ENCODE measurements at places on chromosomes 3 and 15.

GRCh38 chr3:50602595-50603191 is 8.9 kb downstream of the CISH start:
- DNase-seq: no peak

GRCh38 chr3:14933820-14934425 is 13.5 kb upstream of the NR2C2 start:
- DNase-seq: no peak

DNA sequence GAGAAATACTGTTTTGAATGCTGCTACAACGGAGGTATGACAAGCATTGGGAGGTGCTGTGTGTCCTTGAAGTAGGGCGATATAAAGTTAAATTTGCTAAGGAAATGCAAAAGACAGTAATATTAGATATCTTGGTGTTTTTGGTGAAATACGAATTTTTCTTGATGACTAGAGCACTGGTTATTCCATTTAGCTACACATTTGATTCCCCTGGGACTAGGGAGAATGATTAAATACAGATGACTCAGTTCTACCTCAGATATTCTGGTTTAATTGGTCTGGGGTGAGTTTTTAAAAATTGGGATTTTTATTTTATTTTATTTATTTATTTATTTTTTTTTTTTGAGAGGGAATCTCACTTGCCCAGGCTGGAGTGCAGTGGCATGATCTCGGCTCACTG is 18.7 kb upstream of the GADL1 start:
- no peak for DNase-seq

DNA sequence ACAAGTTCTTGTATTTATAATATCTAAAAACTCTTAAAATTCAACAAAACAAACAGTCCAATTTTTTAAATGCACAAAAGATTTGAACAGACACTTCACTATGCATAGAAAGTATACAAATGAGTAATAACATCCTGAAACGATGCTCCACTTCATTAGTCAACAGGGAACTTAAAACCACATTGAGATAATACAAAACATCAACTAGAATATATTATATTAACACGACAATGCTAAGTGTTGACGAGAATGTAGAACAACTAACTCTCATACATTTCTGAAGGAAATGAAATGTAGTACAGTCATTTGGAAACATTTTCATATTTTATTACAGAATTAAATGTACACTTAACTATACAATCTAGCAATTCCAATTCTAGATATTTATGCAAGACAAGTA is 93.4 kb downstream of the IGSF11 start:
- DNase-seq: no peak

- no peak for DNase-seq
These were observed 737.2 kb downstream of the SI start for GRCh38 chr3:164341086-164341485.

DNA sequence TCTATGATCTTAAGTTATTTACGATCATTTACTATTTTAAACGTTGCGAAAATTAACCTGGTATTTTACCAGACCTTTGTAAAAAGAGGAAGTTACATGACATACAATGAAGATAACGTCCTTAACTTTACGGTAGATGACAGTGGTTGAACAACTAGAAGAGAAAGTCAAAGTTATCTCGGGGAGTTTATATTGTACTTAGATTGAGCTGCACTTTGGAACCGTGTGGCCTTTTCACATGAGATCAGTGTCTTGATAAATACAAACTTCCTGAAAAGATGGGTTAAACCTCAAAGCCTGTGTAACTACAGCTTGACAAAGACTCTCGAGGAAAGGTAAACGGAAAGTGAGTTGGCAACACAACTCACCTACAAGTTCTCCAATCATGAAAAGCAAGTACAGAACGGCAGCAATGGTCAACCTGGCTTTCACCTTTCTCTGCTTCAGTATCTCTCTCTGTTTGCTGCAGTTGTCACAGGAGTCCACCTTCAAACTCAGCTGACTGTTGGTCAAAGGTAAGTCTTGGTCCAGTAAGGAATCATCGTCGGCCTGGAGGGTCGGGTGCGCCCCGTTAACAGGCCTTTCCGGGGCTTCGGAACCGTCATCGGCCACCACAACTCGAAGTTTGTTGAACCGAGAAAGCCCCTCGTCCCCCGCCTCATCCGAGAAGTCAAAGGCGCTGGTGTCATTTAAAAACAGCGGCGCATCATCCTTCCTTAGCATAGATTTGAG is 793 bp downstream of the SLC30A4 start:
- DNase-seq: no peak

- DNase-seq: no peak
These were observed 524.2 kb downstream of the NLGN1 start for GRCh38 chr3:173921732-173922131.

DNA sequence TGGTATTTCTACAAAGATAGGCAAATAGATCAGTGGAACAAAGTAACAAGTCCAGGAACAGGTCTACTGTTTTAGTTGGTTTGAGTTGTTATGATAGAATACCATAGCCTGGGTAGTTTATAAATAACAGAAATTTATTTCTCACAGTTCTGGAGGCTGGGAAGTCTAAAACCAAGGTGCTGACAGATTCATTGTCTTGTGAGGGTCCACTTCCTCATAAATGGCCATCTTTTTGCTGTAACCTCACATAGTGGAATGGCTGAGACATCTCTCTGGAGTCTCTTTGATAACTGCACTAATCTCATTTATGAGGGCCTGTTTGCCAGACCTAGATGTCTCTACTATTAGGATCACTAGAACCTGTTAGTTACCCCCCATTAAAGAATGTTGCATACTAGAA is 152.3 kb upstream of the MYRIP start:
- no peak for DNase-seq

DNA sequence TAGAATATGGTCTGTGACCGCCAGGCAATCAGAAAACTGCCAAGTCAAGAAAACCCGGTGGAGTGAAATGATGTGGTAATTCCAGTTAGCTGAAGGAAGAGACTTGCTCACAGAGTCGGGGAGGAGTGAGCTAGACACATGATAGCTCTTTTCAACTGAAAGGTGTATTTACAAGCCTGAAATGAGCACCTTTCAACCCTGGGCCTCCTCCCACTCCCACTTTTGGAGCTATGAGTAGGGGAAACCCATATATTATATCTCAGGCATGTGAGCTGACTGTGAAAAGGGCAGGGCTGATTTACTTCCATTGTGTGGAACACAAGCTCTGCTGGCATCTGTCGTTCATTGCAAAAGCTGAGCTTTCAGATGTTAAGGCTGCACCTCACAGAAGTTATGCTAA is 960.2 kb downstream of the TUSC7 start:
- no peak for DNase-seq

- DNase-seq: no peak
These were observed 9.8 kb downstream of the CMTM6 start for GRCh38 chr3:32492684-32493436.

GRCh38 chr3:54985856-54986255 is 58.0 kb upstream of the LRTM1 start:
- no peak for DNase-seq

GRCh38 chr15:101444015-101444414 is 45.5 kb downstream of the PCSK6 start:
- no peak for DNase-seq

- DNase-seq: no peak
These were observed 7.1 kb upstream of the DLL4 start for GRCh38 chr15:40921949-40922607.

GRCh38 chr3:66722675-66723074 is 221.9 kb upstream of the LRIG1 start:
- no peak for DNase-seq

DNA sequence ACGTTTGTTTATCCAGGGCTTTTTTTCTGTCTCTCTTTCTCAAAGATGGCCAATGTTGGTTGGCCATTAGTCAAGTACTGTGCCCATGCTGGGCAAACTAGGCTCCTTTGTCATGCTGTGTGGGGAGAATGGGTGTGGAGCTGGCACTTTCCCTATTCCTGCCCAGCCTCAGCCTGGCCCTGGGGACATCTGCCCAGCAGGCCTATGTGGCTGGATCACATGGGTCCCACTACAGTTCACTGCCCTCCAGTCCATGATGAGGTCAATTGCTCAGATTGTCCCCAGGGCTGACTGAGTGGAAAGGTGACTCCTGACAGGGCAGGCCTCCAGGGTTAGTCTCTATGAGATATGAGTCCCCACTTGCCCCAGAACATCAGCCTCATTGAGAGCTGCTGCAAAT is 54.4 kb upstream of the HERC1 start:
- no peak for DNase-seq

DNA sequence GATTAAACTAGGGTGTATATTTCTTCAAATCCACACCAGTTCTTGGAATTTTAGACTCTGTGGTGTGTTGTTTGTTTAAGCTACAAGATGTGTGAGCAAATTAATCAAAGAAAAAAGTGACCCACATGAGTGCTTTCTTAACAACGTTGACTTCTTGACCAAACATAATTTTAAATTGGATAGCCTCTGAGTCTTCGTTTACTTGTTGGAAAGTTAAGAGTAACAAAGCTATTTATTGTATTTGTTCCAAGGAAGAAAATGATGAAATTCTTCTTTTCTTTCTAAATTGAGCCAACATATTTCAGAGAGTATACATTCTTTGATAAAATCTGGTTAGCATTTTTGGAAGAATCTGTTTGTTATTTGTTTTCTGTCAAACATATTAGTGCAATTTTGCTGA is 99.9 kb upstream of the IGSF10 start:
- no peak for DNase-seq

- no peak for DNase-seq
These were observed 59.1 kb downstream of the SST start for GRCh38 chr3:187610981-187611511.

- DNase-seq: no peak
These were observed 17.0 kb upstream of the ARID3B start for GRCh38 chr15:74523982-74524381.

- DNase-seq: no peak
These were observed 253.2 kb upstream of the LRTM1 start for GRCh38 chr3:55180936-55181535.

DNA sequence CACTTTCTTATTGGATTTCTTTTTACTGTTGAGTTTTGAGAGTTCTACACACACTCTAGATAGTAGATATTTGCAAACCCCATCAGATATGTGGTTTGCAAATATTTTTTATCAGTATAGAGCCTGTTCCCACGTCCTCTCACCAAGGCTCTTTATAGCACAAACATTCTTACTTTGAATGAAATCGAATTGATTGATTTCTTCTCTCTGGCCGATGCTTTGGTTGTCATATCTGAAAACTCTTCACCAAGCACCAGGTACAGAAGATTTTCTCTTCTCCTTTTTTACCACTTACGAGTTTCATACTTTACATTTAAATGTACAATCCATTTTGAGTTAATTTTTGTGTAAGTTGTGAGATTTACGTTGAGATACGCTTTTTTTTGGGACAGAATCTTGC is 163.4 kb downstream of the PTPRG start:
- DNase-seq: no peak

DNA sequence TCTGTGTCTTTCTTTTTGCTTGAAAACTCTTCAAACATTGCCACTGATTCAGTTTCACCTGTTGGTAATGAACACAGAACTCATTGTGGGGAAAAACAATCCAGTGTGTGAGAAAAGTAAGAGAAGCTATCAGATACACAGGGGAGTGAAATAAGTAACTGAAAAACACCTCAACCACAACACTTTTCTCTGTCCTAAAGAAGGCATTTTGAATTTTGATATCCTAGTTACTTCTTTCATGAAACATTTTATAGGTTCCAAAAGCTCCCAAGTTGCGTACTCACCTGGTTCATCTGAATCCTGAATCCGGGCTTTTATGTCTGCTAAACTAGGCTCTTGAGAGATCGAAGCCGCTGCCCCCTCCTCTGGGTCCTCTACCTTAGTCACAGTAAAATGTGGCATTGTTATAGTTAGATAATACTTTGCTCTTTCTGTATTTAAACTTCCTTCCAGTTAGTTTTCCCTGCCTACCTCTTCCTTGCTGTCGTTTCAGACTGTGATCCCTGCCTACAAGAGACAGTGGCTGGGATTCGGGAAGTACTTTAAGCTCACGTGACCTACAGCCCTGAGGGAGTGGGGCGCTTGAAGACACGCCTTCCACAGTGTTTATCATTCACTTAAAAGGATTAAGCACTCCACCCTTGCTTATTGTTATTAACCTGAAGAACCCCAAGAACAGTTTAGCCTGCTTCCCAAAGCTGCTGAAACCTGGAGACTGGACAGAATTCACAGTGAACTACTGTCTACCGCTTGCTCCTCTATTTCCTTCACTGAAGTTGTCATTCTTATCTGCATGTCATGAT is 19.1 kb downstream of the SLC12A6 start:
- DNase-seq: no peak

DNA sequence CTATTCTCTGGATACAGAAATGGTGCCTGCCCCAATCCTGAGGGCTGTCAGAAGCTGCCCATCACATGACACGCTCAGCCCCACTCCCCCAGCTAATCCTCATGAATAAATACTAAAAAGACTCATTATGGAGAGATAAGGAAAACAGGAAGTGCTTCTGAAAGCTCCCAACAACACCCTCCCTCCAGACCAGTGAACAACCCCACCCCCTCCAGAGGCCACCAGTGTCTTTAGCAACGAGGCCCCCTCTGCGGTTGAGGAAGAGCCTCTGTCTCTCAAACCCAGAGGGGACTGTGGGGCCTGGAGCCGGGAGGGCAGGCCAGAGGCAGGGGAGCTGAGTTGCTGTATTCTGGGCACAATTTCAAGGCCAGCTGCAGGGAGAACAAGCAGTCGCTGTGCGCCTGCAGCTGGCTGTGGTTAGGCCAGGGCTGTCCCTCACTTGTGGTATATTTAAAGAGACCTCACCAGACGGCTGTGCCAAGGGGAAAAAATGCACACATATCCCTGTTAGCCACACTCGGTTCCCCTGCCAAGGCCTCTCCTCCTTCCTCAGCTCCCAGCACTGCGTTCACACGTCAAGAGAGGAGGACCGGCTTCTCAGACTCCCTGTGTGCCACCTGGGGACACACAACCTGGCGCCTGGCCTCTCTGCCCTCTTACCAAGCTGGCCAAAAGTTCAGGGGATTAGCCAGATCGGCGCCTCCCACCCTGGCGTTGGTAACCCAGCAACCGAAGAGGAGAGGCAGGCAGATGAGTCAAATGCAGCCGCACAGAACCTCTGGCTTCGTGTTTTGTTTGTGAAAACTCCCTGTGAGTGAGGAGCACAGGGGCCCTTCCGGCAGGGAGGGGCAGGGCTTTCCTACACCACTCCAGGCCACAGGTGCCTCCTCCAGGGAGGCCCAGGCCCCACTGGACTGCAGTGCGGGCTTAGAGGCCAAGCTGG is 101.2 kb upstream of the ETV5 start:
- DNase-seq: no peak

GRCh38 chr3:11995120-11995519 is 9.1 kb upstream of the SYN2 start:
- no peak for DNase-seq

- DNase-seq: no peak
These were observed 50.8 kb upstream of the ANP32A start for GRCh38 chr15:68871507-68871906.

DNA sequence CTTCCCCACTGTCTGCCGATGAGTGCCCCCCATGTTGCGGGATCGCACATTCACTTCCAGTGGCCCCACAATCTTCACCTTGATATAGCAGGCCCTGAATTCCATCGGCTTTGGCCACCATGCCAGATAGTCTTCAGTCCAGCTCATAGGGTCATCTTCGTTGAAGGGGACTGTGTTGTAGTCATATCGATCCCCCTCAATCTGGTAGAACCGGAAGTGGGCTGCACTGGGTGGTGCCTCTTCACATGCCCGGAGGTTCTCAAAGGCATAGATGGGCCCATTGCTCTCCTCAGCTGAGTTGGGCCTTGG is 12.1 kb upstream of the CLPX start:
- DNase-seq: no peak

GRCh38 chr3:38811822-38812221 is 4.2 kb downstream of the SCN10A start:
- no peak for DNase-seq

All from activated T-cell treated with anti-CD3 and anti-CD28 coated beads for 48 hours (primary cell).